EL (cell line): ENCODE measurements at places on chromosomes 1 and 21.

DNA sequence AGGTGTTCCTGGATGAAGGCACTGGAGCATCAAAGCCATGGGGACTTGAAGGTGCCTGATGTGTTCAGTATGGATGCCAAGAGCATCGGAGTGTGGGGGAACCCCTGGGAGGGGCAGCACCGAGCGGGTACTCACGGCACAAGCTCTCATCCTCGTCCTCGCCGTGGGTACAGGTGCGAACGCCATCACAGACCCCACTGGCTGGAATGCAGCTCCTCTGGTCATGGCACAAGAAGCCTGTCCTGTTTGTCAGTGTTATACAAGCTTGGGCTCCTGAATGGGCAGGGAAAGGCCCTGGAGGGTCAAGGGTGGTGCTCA lies 6.0 kb downstream of the LDLRAD1 start:
- no peak for DNase-seq

- DNase-seq = no peak
These were observed 49.2 kb downstream of the CASQ2 start for GRCh38 chr1:115719285-115719684.

- DNase-seq = no peak
These were observed 213.7 kb upstream of the HOOK1 start for GRCh38 chr1:59601041-59601441.

GRCh38 chr1:237507005-237507404 lies 383.7 kb downstream of the ZP4 start:
- no peak for DNase-seq

DNA sequence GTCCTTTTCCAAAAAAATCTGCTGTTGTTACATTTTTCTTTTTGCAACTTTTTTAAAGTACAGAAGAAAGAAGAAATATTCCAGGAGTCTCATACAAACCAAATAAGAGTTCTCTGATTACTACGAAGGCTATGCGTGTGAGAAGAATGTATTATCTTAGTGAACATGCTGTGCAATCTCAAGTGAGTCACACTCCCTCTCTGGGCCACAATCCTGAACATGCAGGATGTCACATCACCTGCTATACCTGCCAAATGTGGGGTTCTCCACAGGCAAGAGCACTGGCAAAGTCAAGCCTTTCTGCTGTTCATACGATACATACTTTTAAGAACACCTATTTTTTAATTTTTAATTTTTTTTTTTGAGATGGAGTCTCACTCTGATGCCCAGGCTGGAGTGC lies 21.7 kb upstream of the TRIM63 start:
- DNase-seq = no peak

GRCh38 chr21:41865002-41865777 lies 14.0 kb downstream of the PRDM15 start:
- DNase-seq = no peak

GRCh38 chr1:207833956-207834660 lies 76.8 kb downstream of the CD34 start:
- DNase-seq = no peak

- peak; percentile 74 for DNase-seq
These were observed 30.7 kb downstream of the ADAM30 start for GRCh38 chr1:119865627-119866026.

- no peak for DNase-seq
These were observed 3.0 kb downstream of the ALG14 start for GRCh38 chr1:95069710-95070093.

DNA sequence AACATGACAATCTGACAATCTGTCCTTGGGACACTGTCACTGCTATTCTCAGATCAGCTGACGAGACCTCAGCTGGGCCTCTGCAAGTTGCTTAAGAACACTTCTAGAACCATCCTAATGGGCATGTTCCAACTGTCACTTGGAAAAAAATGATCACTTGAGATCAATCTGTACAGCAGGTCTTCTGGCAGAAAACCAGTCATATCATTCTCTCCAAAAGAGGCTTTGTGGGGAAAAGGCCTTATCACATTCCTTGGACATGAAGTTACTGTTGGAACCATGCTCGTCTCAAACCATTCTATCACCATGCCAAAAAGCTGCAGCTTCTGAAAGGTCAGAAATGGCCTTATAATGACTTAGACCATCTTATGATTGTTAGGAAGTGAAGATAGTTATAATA lies 744.2 kb downstream of the USP25 start:
- no peak for DNase-seq

- no peak for DNase-seq
These were observed 114.4 kb upstream of the ZC3H12A start for GRCh38 chr1:37360011-37360410.
